Neuronal stem cell (in vitro differentiated cells): ENCODE measurements at places on chromosomes 6 and 20.

GRCh38 chr20:2734899-2735298 lies 42.3 kb downstream of the EBF4 start:
- DNase-seq: no peak

GRCh38 chr6:6002005-6002847 lies 4.5 kb downstream of the NRN1 start:
- no peak for DNase-seq

DNA sequence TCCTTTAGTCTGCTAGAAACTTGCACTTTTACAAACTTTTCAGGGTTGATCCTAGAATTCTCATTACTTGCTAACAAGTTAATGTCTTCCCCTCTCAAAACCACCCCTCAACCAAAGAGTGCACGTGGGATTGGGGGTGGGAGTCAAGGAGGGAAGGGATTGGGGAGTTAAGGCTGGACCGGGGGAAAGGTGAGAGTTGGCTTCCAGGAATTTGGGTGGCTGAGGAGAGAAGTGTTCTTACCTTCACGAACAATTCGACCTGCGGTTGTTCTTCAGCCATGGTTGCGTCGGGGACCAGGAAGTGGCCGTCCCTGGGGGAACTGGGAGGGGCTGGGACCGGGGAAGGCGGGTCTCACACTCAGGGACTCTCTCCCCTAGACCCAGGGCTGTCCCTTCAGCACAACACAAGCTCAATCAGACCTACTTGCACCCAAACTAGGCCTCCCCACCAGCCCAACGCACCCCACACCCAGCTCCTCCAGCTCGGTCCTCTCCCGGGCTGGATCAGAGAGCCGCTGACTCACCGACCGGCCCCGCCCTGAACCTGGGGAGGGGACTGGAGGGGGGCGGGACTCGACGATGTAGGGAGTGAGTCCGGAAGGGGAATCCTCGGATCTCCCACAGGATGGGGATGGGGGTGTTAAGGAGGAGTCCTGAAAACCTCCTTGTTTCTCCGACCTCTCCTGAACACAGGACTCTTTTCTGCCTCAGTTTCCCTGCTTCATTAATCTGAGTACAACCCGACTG lies at the start of gene CLIC1:
TSS of gene CLIC1 (minus strand) at position 510 of the 747 bp plus-strand sequence. CDS start at position 280, 230 bp downstream.
- DNase-seq: peak; percentile 69

- DNase-seq: no peak
Measured at GRCh38 chr6:96610019-96610418, 47.1 kb downstream of the FHL5 start.

- DNase-seq: no peak
Measured at GRCh38 chr20:34980543-34981233, 25.0 kb downstream of the MYH7B start.

- no peak for DNase-seq
Measured at GRCh38 chr6:80946402-80946801, 806.1 kb downstream of the TENT5A start.

GRCh38 chr6:162123797-162124196 lies 603.8 kb downstream of the PRKN start:
- no peak for DNase-seq

GRCh38 chr6:35359346-35359743 lies 17.0 kb downstream of the PPARD start:
- no peak for DNase-seq

GRCh38 chr20:14963262-14963663 lies 625.9 kb upstream of the FLRT3 start:
- no peak for DNase-seq

- DNase-seq: no peak
Measured at GRCh38 chr6:18024876-18025275, 37.4 kb upstream of the KIF13A start.

GRCh38 chr6:147170269-147170668 lies 33.9 kb upstream of the STXBP5 start:
- DNase-seq: no peak

GRCh38 chr6:155077331-155077730 lies 82.2 kb downstream of the TIAM2 start:
- DNase-seq: no peak

DNA sequence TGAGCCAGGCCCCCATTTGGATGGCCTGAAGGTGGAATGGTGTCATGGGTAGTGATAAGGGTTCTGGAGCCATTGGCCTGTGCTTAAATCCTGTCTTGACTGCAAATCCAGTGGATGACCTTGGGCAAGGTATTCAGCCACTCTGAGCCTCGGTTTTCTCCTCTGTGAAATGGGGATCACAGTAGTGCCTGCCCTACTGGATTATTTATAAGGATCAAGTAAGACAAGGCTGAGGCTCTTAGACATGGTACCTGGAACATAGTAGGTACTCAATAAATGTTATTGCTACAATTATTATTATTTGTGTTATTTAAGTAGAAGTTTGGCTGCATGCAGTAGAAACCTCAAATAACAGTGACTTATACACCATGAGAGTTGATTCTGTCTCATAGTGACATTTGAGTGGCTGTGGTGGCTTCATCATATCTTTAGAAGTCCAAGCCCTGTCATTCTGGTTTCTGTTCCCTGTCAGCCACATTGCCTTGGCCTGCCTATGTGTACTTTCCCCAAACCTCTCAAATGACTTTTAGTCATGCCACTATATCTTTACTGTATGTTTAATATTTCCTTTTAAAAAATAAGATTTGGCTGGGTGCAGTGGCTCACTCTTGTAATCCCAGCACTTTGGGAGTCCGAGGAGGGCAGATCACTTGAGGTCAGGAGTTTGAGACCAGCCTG lies 37.6 kb upstream of the CHMP4B start:
- no peak for DNase-seq

- no peak for DNase-seq
Measured at GRCh38 chr6:164013480-164014208, 599.1 kb downstream of the QKI start.

DNA sequence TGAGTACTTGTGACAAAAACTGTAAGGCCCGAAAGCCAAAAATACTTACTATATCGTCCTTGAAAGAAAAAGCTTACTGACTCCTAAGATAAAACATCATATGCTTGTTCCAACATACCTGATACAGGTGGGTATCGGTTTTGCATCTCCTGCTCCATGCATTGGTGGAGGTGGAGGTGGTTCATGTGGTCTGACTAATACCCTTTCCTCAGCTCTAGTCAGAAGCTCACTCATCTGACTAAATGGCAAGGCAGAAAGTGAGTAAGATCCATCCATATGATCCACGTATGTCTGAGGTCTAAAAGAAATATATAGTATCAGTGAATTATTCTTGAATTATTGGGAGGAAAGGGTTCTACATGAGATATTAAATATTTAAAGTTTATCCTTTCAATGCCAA lies 76.2 kb downstream of the WASF1 start:
- DNase-seq: no peak

GRCh38 chr6:1931817-1932216 lies 313.6 kb downstream of the GMDS start:
- DNase-seq: no peak

DNA sequence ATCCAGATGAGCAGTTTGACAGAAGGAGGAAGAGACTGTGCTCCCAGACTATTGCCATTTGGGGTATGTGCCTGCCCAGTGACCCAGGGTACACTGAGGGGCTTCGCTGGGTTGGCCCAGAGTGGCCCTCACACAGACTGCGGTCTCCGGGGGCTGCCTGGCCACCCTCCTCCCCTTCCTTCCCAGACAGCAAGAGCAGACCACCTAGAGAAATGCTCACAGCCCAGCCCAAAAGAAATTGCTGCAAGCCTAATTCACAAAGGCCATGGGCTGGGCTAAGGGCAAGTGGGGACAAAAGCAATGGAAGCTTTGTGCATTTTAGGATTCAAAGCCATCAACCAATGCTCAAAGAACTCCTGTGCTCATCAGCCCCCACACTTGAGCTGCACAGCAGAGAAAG lies 277.6 kb downstream of the CDC5L start:
- no peak for DNase-seq

DNA sequence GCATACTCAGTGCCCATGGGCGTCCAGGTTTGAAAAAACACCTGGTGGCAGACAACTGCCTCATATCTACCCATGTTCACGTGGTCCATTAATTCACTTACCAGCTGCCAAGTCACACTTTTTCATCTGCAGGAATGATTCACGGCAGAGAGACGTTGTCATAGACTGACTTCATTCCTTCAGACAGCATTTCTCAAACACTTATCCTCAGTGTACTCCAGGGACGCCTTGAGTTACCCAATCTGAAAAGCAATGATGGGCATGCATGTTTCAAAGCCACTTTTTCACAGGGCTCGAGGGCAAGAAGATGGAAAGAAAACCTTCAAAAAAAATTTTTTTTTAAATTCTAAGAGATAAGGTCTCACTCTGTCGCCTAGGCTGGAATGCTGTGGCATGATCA lies 6.0 kb downstream of the MMP24OS start:
- no peak for DNase-seq

- no peak for DNase-seq
Measured at GRCh38 chr6:3293271-3294155, 34.8 kb downstream of the PSMG4 start.

DNA sequence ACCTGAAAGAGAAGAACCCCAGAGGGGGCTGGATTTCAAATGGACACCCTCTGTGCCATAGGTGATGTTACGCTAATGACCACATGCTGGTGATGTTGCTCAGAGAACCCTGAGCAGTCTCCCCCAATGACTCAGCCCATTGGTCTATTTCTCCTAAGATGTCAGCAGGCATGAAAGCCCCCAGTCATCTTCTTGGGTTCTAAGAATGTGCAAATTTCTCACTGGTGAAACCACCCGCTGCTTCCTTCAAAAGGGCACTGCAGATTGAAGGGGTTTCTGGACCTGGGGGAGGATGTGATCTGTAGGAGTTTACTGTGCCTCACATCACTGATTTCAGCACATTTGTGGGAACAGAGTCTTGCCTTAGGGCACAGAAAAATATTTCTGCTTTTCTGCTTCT lies 298.4 kb upstream of the MOCS1 start:
- no peak for DNase-seq

- no peak for DNase-seq
Measured at GRCh38 chr6:74967821-74968220, 238.0 kb downstream of the COL12A1 start.

- DNase-seq: no peak
Measured at GRCh38 chr6:154865291-154865690, 129.8 kb upstream of the TIAM2 start.

GRCh38 chr6:88890860-88891845 lies 72.3 kb downstream of the RNGTT start:
- no peak for DNase-seq

DNA sequence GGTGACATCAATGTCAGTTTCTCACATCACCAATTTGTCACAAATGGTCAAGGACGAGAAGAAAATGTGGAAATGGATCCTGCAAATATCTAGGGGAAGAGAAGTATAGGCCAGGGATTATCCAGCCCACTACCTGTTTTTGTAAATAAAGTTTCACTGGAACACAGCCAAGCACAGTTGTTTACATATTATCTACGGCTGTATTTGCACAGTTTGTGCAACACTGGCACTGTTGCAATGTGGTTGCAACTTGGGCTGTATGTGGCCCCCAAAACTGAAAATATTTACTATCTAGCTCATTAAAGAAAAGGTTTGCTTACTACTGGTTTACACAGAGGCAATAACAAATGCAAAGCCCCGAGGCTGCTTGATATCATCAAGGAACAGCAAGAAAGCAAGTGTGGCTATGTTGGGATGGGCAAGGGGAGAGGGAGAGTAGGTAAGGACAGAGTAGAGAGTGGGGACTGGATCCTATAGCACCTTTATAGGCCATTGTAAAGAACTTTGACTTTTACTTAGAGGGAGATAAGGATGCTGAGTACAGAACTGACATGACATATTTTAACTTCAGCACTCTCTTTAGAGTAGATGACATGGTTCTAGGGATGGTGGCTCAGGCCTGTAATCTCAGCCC lies 11.8 kb upstream of the STXBP5 start:
- no peak for DNase-seq

DNA sequence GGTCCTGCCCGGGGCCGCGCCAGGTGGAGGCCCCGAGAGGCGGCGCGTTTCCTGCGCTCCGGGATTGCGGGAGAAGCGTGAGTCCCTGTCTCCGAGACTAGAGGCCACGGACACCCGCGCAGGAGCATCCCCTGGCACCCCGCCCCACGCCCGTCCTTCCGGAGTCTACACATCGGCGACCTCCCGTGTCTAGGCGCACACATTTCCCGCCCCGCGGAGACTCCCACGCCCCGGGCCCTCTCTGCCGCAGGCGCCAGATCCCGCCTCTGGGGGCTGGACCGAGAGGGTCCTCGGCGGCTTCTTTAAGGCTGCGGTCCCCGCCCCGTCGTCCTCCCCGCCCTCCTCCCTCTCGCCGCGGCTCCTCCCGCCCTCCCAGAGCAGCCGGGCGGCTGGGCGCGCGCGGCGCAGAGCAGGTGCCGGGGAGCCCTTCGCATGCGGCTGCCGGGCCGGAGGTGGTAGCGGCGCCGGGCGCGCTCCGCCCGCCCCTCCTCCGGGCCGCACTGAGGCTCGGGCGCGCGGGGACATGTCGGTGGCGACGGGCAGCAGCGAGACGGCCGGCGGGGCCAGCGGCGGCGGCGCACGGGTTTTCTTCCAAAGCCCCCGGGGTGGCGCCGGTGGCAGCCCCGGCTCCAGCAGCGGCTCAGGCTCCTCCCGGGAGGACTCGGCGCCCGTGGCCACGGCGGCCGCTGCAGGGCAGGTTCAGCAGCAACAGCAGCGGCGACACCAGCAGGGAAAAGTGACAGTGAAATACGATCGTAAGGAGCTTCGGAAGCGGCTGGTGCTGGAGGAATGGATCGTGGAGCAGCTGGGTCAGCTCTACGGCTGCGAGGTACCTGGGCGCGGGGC lies at the start of gene PPP1R14C:
TSS of gene PPP1R14C (plus strand) at position 375 of the 846 bp plus-strand sequence. CDS start at position 524, 149 bp downstream.
- peak; percentile 58 for DNase-seq

- DNase-seq: peak; percentile 31
Measured at GRCh38 chr20:45798935-45799642, 7.3 kb downstream of the DNTTIP1 start.

- no peak for DNase-seq
Measured at GRCh38 chr6:50271817-50272216, 222.1 kb upstream of the DEFB112 start.

DNA sequence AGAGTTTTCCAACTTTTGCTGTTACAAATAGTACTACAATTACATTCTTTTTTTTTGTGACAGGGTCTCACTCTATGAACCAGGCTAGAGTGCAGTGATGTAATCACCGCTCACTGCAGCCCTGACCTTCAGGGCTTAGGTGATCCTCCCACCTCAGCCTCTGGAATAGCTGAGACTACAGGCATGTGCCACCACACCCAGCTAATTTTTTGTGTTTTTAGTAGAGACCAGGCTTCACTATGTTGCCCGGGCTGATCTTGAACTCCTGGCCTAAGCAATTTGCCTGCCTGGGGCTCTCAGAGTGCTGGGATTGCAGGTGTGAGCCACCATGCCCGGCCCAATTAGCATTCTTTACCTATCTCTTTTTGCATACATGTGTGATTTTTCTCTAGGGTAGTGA lies 12.5 kb downstream of the ATRN start:
- DNase-seq: no peak

GRCh38 chr6:144286503-144287393 lies 1.6 kb downstream of the UTRN start:
- DNase-seq: peak; percentile 69

GRCh38 chr6:37209461-37210205 lies 39.7 kb downstream of the PIM1 start:
- no peak for DNase-seq

- no peak for DNase-seq
Measured at GRCh38 chr6:18117136-18117535, 5.3 kb downstream of the NHLRC1 start.
